ENCODE measurements at places on chromosomes 2 and 18. TPM values are rescaled to one million over a fixed set of nuclear protein-coding genes. Genes with fewer than 3 reads are reported as not detected.

DNA sequence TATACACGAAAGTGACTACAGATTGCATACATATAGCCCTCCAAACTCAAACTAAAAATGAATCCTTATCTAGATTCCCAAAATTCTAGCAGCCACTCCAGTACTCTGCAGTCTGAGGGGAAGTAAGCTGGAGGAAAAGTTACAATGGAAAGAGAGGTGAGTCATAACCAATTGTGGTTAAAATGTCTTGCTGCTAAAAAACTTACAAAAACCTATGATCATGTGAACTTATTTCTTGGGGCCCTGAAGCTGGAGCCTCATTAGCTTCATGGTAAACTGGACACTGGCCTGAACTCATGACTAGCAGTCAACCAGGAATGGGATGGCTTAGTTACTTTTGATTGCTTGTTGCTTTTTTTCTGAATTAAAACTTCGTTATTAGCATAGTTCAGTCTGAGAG is 175.9 kb downstream of the SLC4A3 start:
- DNase-seq = peak; percentile 23

VWC2L gene
- not detected for total RNA-seq

KCNJ3 gene
- total RNA-seq = not detected

- DNase-seq = no peak
These were observed 76.0 kb upstream of the RBM44 start for GRCh38 chr2:237722616-237723015.

HAAO gene
- not detected for total RNA-seq

- DNase-seq = peak; percentile 37
These were observed 6.5 kb downstream of the GLS start for GRCh38 chr2:190887089-190887488.

GRCh38 chr18:54209471-54210180 is 14.8 kb downstream of the MBD2 start:
- no peak for DNase-seq

GRCh38 chr2:105934467-105934866 is 189.8 kb downstream of the NCK2 start:
- no peak for DNase-seq

GRCh38 chr2:176035013-176035691 is 33.1 kb upstream of the LNPK start:
- no peak for DNase-seq

GRCh38 chr18:63421514-63421913 is 762 bp downstream of the VPS4B start:
- DNase-seq = no peak

GRCh38 chr18:70301667-70302066 is 12.8 kb downstream of the SOCS6 start:
- no peak for DNase-seq

GRCh38 chr2:74036450-74037195 is 51.9 kb downstream of the TET3 start:
- DNase-seq = no peak

- DNase-seq = no peak
These were observed 29.5 kb downstream of the BCL11A start for GRCh38 chr2:60523963-60524362.

DNA sequence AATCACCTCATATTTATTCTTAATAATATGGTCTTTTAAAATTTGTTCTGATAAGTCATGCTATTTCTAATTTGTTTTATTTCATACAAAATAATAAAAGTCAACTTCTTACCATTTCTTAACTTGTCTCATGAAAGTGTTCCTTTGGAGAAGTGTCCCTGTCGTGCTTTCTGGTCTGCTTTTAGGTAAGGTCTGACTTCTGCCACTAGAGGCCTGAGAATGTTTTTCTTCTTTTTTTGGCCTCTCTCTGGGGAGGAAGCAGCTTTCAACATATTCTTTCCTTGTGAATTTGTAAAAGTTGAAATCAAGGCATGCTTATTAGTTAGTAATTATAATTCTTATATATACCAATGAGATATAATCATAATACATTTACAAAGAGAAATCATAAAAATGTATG is 39.4 kb downstream of the MAP2 start:
- DNase-seq = no peak

GRCh38 chr18:36636237-36636817 is 192.5 kb downstream of the TPGS2 start:
- no peak for DNase-seq
